ENCODE measurements at places on chromosomes 1 and 21.

DNA sequence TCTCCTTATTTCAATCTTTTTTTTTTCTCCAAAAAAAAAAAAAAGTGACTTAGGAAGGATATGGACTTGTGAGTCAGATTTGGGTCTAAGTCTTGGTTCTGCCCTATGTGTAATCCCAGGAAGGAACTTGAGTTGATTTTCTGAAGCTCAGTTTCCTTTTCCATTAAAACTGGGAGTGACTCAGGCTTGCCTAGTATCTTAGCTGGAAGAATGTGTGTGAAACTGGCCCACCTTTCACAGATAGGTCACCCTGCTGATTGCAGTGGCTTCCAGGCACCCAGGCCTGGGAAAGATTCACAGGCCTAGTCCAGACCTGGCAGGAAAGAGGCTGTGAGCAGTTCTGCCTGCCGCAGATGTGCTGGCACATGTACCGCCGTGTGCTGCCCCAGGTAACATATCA lies 218.3 kb upstream of the HOOK1 start:
- DNase-seq, result no peak

GRCh38 chr1:159239551-159240220 lies 35.0 kb downstream of the ACKR1 start:
- no peak for DNase-seq

DNA sequence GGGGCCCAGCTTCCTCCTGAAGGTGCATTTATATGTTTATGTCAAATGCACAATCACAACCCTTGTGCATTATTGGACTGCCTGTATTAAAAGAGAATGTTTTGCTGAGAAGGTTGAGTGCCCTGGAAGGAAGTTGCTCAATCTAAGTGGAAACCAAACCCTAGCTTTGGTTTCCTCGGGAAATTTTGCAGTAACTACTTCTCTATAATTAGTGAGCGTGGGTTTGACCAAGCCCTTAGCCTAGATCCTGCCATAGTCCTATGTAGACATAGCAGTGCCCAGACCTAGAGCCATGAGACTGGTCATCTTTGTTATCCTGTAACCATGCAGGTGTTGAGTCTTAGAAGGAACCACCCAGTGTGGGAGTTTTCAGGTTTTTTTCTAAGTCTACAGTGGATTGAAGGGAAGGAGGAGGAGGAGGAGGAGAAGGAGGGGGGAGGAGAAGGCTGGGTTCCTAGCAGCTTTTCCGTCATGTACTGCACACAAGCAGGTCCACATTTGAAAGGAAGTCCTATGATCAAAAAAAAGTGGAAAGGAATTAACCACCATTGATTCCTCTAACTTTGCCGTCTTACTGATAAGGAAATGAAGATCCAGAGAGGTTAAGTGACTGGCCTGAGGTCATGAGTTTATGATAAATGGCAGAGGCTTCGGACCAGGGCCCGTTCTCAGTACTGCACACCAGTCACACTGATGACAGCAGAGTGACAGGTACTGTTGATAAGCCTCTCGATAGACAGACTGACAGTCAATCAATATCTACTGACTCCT lies 72.2 kb upstream of the LYST start:
- DNase-seq, result no peak

DNA sequence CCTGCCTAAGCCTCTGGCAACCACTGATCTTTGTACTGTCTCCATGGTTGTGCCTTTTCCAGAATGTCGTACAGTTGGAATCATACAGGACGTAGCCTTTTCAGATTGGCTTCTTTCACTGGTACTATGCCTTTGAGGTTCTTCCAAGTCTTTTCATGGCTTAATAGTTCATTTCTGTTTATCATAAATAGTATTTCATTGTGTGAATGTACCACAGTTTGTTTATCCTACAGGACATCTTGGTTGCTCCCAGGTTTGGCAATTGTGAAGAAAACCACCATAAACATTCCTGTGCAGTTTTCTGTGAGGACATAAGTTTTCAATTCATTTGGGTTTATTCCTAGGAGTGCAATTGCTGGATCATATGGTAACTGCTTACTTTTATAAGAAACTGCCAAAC lies 190.6 kb upstream of the RAB4A start:
- no peak for DNase-seq

- DNase-seq, result no peak
Observed at GRCh38 chr1:72846476-72847278, 564.3 kb upstream of the NEGR1 start.

- DNase-seq, result no peak
Observed at GRCh38 chr21:16072737-16073136, 343.0 kb downstream of the USP25 start.

GRCh38 chr1:234619794-234620247 lies 9.8 kb upstream of the IRF2BP2 start:
- peak; percentile 54 for DNase-seq

- DNase-seq, result peak; percentile 43
Observed at GRCh38 chr1:38118976-38119375, 72.4 kb upstream of the POU3F1 start.

- DNase-seq, result no peak
Observed at GRCh38 chr21:38211321-38211720, 45.5 kb upstream of the KCNJ15 start.

DNA sequence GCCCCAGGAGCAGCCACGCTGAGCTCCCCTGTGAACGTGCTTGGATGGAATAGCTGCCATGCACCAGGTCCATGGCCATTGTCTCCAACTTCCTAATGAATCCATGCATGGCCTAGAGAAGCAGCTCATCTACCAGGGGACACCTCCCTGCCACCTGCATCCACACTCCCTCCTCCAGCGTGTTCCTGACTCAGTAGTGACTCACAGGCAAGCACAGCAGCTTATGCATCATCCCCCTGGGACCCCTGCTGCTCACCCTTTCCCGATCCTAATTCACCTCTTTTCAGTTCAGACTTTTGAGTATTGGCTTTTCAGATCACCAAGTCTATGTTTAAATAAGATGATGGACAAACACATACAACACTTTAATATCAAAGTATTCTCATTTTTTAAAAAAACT lies 39.9 kb upstream of the TADA1 start:
- no peak for DNase-seq

DNA sequence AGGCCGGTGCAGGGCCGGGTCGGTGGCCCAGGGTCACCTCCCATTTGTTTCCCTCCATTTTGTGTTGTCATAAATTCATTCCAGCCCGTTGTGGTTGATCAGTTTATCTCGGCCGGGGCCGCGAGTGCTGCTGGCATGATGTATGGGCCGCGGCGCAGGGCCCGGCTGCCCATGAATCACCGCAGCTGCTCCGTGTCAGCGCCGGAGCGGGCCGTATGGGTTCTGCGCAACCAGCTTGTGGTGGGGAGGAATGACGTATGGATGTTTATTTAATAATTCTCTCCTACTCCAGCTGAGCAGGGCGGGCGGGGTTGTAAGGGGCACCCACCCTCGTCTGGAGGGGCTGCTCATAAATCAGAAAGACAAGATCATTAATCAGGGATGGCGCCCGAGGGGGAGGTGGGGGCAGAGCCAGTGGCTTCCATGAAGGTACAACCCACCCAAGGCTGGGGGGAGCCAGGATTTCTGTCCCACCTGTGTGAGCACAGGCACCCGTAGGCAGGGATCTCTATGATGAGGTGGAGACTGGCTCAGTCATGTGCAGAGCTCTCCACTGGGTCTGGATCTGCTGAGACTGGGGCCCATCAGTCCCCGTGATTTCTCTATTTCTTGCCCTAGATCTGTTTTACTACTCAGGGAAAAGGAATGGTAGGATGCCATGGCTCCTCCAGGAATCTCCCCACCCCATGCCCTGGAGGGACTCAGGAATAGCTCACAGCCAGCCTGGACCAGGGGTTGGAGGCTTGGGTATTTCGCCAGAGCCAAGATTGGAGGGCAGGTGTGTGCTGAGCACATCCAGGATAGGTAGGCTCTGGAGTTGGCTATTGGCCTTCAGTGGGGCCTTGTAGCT lies 27.8 kb downstream of the TMEM53 start:
- DNase-seq, result no peak

DNA sequence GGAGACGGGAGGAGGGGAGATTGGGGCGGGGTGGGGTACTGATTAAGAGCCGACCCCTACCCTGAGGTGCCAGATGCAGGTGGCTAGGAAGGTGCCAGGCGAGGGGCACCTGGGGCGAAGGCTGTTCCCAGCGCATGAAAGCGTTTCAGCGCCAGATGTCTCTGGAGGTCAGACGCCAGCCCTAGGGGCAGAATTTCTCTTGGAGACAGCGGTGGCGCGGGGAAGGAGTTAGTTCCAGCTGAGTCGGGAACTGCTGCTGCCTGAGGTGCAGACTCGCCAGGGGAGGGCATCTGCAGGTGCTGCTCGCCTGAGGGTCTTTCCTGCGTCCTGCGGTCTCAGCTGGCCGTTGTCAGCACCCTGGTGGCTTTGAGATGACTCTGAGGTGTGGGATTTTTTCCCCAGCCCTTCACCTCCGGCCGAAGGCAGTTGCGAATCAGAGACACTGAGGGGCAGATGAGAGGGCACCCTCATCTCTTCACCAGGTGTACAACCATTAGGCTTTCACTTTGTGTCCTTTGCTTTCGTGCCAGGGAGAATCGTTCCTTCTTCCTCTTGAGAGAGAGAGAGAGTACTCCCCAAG lies 539 bp downstream of the CGN start:
- DNase-seq, result no peak

GRCh38 chr1:87134061-87134460 lies 194.6 kb upstream of the LMO4 start:
- DNase-seq, result no peak

- no peak for DNase-seq
Observed at GRCh38 chr1:204094313-204094729, 21.4 kb downstream of the SOX13 start.

DNA sequence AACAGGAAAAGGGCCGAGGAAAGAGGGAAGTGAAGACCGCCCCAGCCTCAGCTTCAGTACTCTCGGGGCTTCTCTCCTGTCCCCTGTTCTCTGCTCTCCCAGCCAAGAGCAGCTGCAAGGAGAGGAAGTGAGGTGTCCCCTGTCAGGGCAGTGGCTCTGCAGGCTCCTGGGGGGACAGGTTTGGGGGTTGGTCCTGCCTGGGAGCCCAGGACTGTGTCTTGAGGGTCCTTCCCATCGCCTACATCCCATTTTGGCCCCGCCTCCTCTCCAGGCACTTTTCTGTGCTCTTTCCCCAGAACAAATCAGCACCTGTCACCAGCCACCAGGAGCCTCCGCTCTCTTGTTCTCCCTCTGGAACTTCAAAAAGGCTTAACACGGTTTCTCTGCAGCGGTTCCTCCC lies 82.6 kb downstream of the VWA5B1 start:
- DNase-seq, result no peak

DNA sequence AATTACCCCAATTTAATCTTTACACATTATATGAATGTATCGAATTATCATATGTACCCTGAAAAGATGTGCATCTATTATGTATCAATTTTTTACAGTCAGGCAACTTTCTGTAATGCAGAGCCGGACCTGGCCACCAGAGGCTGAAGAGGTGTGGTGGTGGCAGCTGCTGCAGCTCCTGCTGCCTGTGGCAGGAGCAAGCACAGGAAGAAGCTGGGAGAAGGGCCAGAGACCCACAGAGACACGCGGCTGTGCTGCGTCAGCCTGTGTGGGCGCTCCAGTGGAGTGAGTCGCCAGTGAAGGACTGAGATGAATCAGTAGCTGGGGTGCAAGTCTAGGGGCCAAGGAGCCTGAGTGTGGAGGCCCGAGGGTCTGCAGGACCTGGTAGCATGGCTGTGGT lies 74.3 kb upstream of the COG2 start:
- DNase-seq, result peak; percentile 17

DNA sequence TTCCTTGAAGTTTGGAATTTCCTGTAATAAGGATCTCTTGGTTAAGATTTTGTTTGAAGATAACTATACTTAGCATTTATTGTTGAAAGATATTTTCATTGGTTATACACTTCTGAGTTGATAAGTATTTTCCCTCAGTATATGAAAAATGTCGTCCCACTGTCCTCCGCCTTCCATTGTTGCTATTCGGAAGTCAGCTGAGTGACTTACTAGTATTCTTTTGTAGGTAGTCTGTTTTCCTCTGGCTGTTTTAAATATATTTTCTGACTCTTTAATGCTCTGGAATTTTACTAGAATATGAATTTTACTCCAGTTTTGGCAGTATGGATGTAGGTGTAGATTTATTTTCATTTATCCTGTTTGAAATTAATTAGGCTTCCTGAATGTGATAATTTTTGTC lies 498.7 kb upstream of the NFIA start:
- DNase-seq, result no peak

- no peak for DNase-seq
Observed at GRCh38 chr21:39562791-39563770, 49.7 kb upstream of the B3GALT5 start.

DNA sequence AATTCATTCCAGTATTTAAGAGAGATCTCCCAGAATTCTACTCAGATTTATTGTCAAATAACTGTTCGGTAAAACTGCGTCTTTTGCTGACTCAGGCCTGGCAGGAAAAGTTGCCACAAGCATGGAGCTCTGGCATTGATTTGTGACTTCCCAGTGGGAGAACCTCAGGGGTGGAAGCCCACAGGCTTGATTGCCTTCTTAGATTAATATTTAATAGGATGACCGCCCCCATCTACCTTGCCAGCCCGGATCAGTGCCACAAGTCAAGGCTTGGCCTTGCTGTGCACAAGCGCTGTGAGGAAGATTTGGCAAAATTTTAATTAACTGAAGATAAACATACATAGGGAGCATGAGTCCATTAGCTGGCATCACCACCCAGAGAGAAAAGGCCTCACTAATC lies 93.5 kb downstream of the LRIG2 start:
- no peak for DNase-seq
